ENCODE measurements at places on chromosomes 5 and 9.

DNA sequence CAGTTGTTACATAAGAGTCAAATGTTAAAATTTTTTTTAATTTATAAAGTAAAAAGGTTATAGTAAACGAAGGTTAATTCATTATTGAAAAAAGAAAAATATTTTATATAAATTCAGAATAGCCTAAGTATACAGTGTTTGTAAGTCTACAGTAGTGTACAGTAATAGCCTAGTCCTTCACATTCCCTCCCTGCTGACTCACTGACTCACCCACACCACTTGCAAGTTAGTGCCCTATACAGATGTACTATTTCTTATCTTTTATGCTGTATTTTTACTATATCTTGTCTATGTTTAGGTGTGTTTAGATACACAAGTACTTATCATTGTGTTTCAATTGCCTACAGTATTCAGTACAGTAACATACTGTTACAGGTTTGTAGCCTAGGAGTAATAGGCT is 57.6 kb downstream of the MAMDC2 start:
- DNase-seq = no peak

DNA sequence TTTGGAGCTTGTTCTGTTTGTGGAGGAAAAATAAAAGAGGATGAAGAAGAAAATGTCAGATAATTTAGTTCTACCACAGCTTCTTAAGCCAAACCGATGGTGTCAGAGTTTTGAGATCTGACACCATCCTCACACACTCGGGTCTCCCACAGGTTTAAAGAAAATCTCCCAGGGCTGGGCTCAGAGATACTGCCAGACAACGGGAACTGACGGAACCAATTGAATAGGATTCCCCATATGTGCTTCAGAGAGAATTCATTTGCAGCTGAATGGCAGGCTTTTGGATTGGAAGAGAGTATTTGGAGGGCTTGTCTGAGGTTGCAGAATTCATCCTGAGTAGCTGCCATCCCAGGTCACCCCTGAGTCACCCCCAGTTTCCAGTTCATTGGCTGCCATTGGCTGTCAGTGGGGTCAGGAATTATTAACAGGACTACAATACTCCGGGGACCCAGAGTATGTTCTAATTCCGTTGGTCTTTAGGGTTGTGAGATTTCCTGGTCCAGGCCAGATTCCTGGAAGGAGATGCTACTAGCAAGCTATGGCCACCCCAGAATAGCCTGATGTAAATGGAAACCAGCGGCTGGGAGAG is 131.3 kb downstream of the PDZD2 start:
- no peak for DNase-seq

DNA sequence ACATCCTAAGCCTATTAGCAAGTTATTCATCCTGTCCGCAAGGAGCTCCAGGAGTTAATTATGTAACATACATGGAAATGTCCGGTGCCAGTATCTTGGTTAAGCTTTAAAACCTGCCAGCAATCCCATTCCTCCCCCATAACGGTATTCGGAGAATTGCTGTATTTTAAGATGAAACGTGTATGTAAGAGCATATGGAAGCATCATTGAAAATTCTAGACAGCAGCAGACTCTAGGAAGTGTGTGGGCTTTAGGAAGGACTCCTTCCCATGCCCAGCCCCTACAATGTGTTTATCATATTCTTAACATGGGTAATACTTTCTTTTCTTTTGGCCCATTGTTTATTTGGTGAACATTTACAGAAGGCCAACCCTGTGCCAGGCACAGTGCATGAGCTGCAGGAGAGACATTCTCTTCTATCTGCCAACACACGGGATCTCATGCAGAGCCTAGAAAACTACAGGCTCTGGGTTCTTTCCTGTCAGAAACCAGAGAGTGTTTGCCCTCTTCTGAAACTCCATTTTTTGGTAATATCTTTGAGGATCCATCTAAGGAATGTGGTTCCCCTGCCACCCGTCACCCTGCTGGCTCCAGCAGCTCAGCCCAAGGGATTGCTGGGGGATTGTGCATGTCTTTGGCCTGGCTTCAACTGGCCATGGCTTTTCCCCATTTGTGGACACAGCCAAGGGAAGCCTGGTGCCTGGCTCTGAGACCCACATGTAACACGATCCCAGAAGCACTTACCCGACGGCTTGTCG is 15.1 kb downstream of the ANGPTL2 start:
- no peak for DNase-seq

- no peak for DNase-seq
Measured at GRCh38 chr9:101993771-101994170, 255.3 kb upstream of the GRIN3A start.

GRCh38 chr5:157855404-157855994 is 3.4 kb downstream of the CLINT1 start:
- no peak for DNase-seq

- DNase-seq = no peak
Measured at GRCh38 chr5:66516550-66516949, 79.6 kb upstream of the MAST4 start.

- DNase-seq = no peak
Measured at GRCh38 chr5:56686337-56687195, 128.8 kb upstream of the MAP3K1 start.

DNA sequence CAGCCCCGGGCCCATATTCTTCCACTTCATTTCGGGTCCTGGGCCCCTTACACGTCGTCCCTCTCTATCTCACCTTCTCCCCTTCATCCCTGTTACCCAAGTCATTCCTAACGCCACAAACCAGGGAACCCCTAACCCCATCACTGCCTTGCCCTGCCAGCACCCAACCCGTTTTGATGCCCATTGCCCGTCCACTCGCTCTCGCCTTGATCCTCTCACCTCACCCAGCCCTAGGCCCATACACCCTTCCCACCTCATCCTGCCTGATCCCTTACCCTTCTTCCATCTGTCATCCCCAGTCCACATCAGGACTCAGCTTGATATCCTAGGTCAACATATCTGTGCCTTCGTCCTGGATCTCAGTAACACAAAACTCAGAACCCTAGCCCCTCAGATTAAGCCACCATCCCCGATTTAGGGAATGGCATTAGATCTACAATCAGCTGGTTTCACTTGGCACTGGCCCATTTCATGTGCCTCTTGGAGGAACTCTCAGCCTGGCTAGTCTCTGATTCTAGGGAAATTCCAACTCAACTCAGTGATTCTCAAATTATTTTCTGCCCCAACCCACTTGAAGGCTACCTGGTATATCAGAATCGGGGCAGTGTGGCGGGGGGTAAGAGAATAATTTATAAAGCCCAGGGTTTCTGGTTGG is 489 bp downstream of the CHMP5 start:
- DNase-seq = no peak

GRCh38 chr9:134662143-134662876 is 20.7 kb downstream of the COL5A1 start:
- DNase-seq = no peak

DNA sequence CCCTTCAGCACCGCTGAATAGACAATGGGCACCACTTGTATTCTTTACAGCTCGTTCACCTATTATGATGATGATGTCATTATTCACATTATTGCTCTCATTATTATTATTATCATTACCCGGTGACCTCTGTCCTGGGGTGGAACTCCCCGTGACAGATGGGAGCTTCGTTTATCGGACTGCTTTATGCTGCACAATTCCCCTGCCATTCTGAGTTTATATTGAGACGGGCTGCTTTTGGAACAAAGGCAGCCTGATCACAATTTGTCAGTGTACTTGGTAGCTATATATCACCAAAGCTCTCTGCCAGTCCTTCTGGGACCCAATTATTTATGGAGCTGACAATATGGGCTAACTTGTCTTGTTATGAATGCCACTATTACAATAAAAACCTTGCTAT is 1145.6 kb upstream of the WWC1 start:
- DNase-seq = no peak

- no peak for DNase-seq
Measured at GRCh38 chr9:18260521-18260920, 213.4 kb upstream of the ADAMTSL1 start.

DNA sequence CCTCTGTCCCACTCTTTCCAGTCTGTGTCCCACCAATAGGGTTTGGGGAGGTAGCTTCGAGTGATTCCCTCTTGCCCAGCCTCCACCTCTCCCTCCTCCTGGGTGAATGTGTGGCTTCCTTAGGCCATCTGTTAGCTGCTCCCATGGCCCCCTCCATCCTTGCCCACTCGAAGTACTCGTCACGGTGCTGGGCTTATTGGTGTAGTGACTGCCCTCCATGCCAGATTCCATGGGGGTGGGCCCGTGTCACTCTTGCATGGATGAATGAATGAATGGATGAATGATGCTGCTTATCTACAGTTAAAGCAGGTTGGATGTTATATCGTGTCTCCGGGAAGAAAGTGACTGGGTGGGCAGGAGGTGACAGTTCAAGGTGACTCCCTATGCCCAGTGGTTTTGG is 19.1 kb downstream of the HMCN2 start:
- DNase-seq = no peak

DNA sequence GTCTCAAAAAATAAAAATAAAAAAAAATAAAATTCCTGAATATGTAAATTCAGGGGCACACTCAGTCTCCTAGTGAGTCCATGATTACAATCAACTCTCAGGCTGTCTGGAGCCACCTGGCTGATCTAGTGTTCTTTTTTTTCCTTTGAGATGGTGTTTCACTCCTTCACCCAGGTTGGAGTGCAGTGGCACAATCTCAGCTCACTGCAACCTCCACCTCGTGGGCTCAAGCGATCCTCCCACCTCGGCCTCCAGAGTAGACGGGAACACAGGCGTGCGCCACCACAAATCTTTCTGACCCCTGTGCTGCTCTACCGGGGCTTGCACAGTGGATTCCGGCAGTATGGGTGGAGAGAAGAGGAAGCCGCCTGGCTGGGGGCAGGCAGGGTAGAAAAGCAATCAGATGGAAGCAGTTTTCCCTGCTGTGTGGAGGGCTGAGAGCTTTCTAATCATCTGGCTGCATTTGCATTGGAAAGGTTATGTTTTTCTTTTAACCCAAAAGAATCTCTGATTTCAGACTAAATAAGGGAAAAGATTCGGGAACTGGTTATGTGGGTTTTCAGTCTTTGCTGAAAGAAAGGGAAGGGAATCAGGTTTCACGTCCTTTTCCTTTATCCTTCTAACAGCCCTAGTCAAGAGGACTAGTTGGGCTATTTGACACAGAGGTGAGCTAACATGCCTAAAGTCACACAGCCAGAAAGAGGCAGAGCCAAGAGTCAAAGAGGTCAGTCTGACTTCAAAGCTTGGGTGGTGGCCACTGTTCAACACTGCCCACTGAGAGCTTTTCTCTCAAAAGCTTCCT is 26.3 kb upstream of the CORO2A start:
- DNase-seq = no peak

GRCh38 chr9:98747476-98747875 is 38.7 kb upstream of the GABBR2 start:
- no peak for DNase-seq

DNA sequence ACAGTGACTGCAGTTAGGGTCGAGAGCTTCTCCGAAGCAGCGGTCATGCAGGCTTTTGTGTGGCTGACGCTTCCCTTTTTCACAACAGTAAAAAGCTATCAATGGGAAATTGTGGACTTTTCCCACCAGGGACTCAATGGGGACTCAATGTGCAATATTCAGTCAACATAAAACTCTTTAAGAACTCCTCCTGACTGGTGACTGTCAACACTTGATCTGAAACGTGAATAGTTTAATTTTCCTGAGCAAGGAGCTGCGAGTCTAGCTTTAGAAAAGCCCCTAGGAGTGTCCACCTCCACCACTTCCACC is 28.7 kb downstream of the EXOC3 start:
- DNase-seq = no peak

DNA sequence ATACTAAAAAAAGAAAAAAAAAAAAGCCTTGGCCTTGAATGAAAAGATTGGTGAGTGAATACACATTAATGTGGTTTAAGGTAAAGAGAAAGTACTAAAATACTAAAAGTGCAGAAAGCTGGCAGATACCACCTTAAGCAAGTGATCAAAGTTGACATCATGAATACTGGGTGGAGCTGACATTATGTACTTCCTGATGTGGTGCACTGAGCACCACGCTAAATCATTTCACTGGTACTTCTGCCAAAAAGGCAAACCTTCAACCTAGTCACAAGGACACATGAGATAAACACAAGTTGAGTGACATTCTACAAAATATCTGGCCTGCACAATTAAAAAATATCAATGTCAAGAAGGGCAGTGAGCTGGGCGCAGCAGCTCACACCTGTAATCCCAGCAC is 33.8 kb upstream of the PANK3 start:
- DNase-seq = no peak

All from activated T-cell treated with anti-CD3 and anti-CD28 coated beads for 1 hour (primary cell).